Progenitor cell of endocrine pancreas (in vitro differentiated cells): ENCODE measurements at places on chromosomes 5 and 9. TPM values are rescaled to one million over a fixed set of nuclear protein-coding genes. Genes with fewer than 3 reads are reported as not detected.

- no peak overlapping the region for H3K4me3 ChIP-seq
- DNase-seq: no peak
- no peak overlapping the region for H3K27ac ChIP-seq
- no peaks in the 10 kb centered on the region for H3K27me3 ChIP-seq
- H3K4me1 ChIP-seq: no peaks in the 10 kb centered on the region
Observed at GRCh38 chr5:111119221-111119620, 27.1 kb downstream of the WDR36 start.

GRCh38 chr9:124262649-124262972 lies 4.9 kb downstream of the NEK6 start:
- peak overlapping the region; percentile 24 for H3K27ac ChIP-seq
- no peak overlapping the region for H3K4me3 ChIP-seq
- H3K27me3 ChIP-seq: no peaks in the 10 kb centered on the region

GRCh38 chr5:114221807-114222206 lies 140.1 kb upstream of the KCNN2 start:
- no peaks in the 10 kb centered on the region for H3K36me3 ChIP-seq
- no peaks in the 10 kb centered on the region for H3K4me1 ChIP-seq
- H3K27me3 ChIP-seq: no peaks in the 10 kb centered on the region
- no peak for DNase-seq
- no peak overlapping the region for H3K4me3 ChIP-seq

DNA sequence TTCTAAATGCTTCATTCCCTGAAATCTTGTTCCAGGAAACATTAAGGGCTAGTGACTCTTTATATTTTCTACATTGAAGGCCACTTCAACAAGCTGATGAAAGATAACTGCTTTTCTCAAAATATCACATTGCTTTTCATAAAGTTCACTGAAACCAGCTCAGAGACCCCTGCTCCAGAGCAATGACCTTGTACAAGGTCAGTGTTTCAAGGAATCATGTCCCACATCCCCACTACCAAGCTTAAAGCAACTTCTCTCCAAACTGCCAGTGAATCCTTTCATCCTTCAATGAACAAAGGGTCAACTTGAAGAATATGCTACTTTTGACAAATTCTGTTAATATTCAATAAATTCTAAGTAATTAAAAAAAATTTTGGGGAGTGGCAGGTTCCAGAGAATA lies 12.0 kb upstream of the SPATA24 start:
- peaks cover 7% of the 10 kb centered on the region for H3K36me3 ChIP-seq
- no peak overlapping the region for H3K4me3 ChIP-seq
- DNase-seq: no peak
- H3K27me3 ChIP-seq: no peaks in the 10 kb centered on the region
- no peak overlapping the region for H3K27ac ChIP-seq
- no peaks in the 10 kb centered on the region for H3K4me1 ChIP-seq

GRCh38 chr9:126862104-126862761 lies 1.8 kb downstream of the ZBTB34 start:
- peaks cover 13% of the 10 kb centered on the region for H3K27me3 ChIP-seq
- DNase-seq: no peak
- peaks cover 20% of the 10 kb centered on the region for H3K4me1 ChIP-seq
- peak overlapping the region; percentile 80 for H3K27ac ChIP-seq
- peak overlapping the region; percentile 79 for H3K4me3 ChIP-seq

- no peak overlapping the region for H3K27ac ChIP-seq
- H3K27me3 ChIP-seq: no peaks in the 10 kb centered on the region
- peaks cover 23% of the 10 kb centered on the region for H3K36me3 ChIP-seq
- DNase-seq: no peak
- H3K4me1 ChIP-seq: peaks cover 5% of the 10 kb centered on the region
Observed at GRCh38 chr9:120490888-120491595, 88.9 kb downstream of the CDK5RAP2 start.

- no peaks in the 10 kb centered on the region for H3K36me3 ChIP-seq
- H3K4me3 ChIP-seq: peak overlapping the region; percentile 74
- peak; percentile 55 for DNase-seq
- peaks cover 17% of the 10 kb centered on the region for H3K4me1 ChIP-seq
- peak overlapping the region; percentile 90 for H3K27ac ChIP-seq
- H3K27me3 ChIP-seq: no peaks in the 10 kb centered on the region
Observed at GRCh38 chr9:133238851-133239532, 29.9 kb upstream of the OBP2B start.

DNA sequence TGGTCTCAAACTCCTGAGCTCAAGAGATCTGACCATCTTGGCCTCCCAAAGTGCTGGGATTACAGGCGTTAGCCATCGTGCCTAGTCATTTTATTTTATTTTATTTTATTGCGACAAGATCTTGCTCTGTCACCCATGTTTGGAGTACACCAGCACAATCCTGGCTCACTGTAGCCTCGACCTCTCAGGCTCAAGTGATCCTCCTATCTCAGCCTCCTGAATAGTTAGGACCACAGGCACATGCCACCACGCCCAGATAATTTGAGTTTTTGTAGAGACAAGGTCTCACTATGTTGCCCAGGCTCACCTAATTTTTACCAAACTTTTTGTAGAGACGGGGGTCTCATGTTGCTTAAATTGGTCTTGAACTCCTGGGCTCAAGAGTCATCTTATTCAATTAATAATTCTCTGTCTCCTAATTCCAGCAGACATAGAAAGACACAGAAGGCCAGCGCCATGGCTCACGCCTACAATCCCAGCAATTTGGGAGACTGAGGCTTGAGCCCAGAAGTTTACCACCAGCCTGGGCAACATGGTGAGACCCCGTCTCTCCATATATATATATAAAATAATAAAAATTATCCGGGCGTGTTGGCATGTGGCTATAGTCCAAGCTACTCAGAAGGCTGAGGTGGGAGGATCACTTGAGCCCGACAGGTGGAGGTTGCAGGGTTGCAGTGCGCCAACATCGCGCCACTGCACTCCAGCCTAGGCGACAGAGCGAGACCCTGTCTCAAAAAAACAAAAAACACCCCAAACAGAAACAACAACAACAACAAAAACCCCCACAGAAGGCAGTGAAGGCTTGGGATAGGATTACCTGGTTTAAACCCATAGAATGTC lies 1.0 kb upstream of the UBAP1 start:
- H3K4me1 ChIP-seq: peaks cover 10% of the 10 kb centered on the region
- H3K36me3 ChIP-seq: peaks cover 2% of the 10 kb centered on the region
- peak overlapping the region; percentile 94 for H3K4me3 ChIP-seq
- H3K27me3 ChIP-seq: no peaks in the 10 kb centered on the region

DNA sequence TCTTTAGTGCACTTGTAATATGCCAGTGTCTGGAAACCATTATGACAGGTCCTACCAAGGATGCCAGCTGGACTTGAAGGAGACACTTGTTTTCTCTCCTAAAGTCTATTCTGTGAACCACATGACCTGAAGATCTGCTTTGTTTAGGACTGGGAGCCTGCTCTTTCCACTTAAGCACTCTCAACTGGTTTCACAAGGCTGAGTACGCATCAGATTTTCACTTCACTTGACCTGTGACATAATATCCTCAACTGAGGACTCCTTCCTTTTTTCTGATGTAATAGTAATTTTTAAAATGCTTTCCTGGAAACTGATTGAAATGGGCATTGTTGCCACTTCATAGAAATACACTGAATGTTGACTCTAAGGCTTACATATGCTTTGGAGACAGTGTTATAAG lies 52.2 kb downstream of the PDE8B start:
- H3K4me1 ChIP-seq: peaks cover 2% of the 10 kb centered on the region
- no peak overlapping the region for H3K4me3 ChIP-seq
- DNase-seq: no peak
- H3K36me3 ChIP-seq: no peaks in the 10 kb centered on the region
- peaks cover 5% of the 10 kb centered on the region for H3K27me3 ChIP-seq
- no peak overlapping the region for H3K27ac ChIP-seq

GRCh38 chr5:116075191-116075831 lies 9.5 kb upstream of the COMMD10 start:
- no peak overlapping the region for H3K4me3 ChIP-seq
- no peak for DNase-seq
- no peaks in the 10 kb centered on the region for H3K4me1 ChIP-seq
- H3K27me3 ChIP-seq: peaks cover 3% of the 10 kb centered on the region
- H3K27ac ChIP-seq: no peak overlapping the region

TGFBI gene
- total RNA-seq: 2.3 and 3.8 TPM in 2 replicates
